Caki2 (cell line): ENCODE measurements at places on chromosomes 7 and 10. TPM values are rescaled to one million over a fixed set of nuclear protein-coding genes. Genes with fewer than 3 reads are reported as not detected.

- no peak for DNase-seq
These were observed 74.7 kb upstream of the PRR15 start for GRCh38 chr7:29488977-29489376.

The GNAI1 gene
- 43.1 and 54.4 TPM in 2 replicates for total RNA-seq

The ENTPD1 gene
- 0.03 TPM in 1 of 2 replicates, not detected in the other for total RNA-seq

The EVX1 gene
- total RNA-seq = not detected in 2 replicates

The INHBA gene
- 9.5 and 14.4 TPM in 2 replicates for total RNA-seq

The CFAP70 gene
- total RNA-seq = 0.78 and 3.4 TPM in 2 replicates

DNA sequence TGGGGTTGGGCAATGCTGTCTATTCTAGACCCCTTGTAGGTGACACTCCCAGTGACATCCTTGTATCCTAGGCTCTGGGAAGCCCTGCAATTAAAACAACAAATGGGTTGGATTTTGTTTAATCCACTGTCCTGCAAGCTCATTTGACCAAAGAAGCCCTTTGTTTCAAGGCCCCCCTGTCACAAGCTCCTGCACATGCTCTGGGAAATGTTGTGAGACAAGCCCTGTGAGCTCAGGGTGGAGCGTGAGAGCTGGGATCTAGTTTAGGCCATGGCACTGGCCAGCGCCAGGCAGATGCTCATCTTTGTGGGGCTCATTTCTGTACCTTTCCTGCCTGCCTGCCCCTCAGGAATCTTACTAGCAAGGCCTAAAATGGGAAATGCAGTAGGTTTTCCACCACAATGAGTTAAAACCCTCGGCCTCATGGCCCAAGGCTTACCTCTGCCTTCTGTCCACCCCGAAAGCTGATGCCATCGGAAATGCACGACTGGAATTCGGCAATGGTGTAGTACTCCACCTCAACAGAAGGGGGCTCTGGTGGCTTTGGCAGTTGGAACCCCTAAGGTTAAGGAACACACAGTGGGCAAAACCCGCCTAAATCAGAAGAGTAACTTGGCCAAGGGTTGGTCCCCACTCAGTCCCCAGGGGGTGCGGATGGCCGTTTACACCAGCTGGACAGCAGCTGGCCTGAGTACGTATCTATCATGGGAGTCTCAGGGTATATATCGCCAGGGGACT is 112.0 kb downstream of the NEURL1 start:
- no peak for DNase-seq

The STAG3 gene
- not detected in 2 replicates for total RNA-seq

DNA sequence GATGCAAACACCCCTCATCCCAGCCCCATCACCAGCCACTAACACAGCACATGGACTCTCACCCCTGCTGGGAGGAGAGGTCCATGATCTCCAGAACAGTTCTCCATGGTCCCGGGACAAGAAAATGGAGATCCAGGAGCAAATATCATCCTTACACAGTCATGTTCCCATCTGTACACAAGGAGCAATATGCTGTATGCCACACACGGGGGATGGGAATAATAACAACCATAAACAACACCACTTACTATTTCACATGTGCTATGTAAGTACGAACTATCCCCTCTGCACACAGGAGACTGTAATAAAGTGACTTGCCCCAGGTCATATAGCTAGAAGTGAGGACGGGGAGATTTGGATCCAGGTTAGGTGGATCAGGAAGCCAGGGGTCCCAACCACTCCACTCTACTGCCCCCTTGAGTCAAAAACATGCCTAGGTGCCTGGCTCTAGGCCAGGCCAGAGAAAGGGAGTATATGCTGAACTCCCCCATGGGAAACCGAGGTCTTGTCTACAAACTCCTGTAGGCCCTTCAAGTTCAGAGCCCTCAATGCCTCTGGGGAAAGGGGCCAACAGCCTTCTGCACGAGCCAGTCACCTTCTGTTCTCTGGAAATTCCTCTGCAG is 34.1 kb downstream of the LRRC20 start:
- no peak for DNase-seq

GRCh38 chr7:34104115-34104514 is 198.8 kb downstream of the BMPER start:
- no peak for DNase-seq

DNA sequence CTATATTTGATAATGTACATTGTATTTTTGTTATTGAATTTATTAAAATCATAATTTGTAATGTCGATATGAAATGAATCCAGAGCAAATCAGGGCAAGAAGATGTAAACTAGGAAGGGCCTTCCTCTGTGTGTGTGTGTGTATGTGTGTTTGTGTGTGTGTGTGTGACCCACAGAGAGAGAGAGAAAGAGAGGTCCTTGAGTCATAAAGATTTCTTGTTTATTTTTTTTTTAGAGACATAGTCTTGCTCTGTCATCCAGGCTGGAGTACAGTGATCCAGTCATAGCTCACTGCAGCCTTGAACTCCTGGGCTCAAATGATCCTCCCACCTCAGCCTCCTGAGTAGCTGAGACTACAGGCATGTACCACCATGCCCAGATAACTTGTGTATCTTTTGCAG is 50.7 kb downstream of the INPP5F start:
- DNase-seq = peak; percentile 30

The WNT8B gene
- total RNA-seq = not detected in 2 replicates

The ZNF117 gene
- 0.81 and 1.1 TPM in 2 replicates for total RNA-seq

DNA sequence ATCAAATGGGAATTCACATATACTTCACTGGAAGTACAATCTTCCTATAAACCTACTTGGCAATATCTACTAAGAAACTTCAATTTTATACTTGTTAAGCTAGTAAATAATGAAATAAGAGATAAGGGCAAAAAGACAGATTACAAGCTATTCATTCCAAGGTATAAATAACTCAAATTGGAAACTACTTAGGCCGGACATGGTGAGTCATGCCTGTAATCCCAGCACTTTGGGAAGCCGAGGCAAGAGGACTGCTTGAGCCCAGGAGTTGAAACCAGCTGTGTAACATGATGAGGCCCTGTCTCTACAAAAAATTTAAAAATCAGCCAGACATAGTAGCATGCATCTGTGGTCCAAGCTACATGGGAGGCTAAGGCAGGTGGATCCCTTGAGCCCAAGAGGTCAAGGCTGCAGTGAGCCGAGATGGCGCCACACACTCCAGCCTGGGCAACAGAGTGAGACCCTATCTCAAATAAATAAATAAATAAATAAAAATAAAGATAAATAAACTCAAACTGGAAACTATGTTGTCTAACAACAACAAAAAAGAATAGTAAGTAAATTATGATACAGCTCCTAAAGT is 37.6 kb downstream of the ARHGAP21 start:
- DNase-seq = no peak

DNA sequence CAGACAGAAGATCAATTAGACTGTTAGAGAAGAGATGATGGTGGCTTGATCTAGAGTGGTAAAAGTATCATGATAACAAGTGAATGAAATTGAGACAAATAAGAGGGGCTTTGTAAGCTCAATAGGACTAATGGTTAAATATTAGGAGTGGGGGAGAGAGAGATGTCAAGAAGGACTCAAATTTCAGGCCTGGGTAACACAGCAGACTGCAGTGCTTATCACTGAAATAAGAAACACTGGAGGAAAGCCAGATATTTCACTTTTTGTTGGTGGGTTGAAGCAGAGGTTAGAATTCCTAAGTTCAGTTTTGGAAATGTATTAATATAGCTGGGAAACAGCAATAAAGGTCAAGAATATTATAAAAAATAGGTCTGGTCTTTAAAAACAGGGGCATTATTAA is 74.6 kb downstream of the ORC5 start:
- no peak for DNase-seq

DNA sequence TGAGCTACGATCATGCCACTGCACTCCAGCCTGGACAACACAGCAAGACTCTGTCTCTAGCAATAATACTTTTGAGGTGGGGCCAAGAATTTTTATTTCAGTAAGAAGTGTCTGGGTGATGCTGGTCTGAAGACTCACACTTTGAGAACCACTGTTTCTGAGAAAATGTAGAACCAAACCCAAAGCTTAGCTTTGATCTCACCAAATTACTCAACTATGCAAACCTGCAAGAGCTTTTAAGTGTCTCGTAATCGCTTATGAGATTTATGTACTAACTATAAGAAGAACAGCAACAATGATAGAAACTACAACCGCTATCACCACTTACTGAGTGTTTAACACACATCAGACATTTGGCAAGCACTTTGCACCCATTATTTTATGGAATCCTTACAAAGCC is 29.5 kb downstream of the APBB1IP start:
- DNase-seq = no peak

GRCh38 chr10:125102246-125102645 is 58.1 kb downstream of the CTBP2 start:
- no peak for DNase-seq

DNA sequence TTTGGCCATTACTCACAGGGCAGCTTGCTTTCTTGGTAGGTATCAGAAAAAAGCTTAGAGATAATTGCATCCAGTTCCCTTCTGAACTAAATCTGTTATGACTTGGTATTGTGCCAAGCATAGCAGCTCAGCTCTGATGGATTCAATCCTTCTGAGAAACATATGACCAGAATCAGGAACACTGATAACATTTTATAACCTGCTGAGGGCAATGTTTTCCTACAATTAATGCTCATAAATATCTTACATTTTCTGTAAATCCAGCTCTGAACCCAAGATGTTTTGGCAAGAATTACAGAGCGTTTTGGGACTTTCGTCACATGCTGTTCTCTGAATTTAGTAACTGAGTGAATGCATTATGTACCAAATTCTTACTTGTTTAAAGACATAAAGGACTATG is 167.8 kb downstream of the KIF20B start:
- DNase-seq = no peak

DNA sequence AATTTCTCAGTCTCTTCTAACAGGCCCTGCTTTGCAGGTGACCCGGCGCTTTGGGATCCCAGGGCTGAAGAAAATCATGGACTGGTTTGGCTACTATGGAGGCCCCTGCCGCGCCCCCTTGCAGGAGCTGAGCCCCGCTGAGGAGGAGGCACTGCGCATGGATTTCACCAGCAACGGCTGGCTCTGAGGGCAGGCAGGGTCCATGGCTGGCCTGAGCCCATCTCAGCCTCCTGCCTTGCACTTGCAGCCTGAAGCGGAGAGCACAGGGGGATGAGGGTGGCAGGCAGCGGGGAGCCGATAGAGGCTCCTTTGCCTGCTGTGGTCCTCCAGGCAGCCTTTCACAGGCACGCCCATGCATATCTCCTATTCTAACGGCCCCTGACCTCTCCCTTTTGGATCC is 21.8 kb downstream of the MORN4 start:
- no peak for DNase-seq

The SRGN gene
- total RNA-seq = 288 and 293 TPM in 2 replicates

The PRLHR gene
- total RNA-seq = not detected in 2 replicates

DNA sequence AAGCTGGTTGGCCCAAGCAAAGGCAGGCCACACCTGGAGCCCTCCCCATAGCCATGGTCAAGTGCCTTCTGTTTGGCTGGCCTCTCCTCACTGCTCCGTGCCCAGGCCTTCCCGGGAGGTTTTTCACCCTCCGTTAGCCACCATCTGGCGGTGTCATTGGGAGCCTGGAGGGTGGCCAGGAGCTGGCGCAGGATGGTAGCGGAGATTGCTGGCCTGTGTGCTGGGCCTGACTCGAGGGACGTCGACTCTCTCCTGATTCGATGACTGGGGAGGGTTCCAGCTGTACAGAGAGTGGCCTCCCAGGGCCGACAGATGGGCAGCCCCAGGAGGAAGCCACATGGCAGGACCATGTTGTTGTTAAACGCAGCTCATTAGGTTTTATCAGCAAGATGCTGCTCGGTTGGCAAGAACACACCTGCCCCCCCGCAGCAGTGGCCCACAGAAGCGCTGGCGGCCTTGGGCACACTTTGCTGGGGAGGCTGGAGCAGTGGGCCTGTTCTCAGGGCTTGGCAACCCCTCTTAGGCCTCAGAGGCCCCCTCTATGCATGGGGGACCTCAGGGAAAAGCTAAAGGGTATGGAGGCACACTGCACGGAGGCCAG is 64.0 kb upstream of the CACUL1 start:
- DNase-seq = peak; percentile 27

DNA sequence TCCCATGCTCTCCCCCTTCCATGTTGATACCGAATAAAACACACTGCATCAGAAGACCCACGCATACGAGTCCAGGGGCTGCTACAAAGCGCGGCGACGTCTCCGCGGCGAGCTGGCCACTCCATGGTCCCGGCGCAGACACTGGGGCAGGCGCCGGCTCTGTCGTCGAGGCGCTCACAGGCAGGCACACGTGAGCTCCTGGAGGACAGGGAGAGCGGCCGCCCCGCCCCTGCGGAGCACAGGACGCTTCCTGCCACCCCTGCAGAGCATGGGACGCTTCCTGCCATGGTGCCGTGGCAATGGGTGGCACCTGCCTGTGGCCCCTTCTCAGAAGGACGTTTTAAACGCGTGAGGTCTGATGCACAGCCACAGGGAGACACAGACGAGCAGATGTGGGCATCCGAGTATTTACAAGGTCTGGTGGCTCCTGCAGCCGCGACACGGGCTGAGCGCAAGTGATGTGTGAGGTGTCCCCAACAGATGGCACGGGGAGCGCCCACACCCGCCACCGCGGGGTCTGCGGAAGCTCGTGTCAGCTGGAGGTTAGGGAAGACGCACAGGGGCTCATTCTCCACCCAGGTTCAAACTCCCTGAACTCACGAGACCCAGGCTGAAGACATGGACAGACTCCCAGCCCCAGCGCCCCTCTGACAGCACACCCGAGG is 21.4 kb upstream of the GPR146 start:
- no peak for DNase-seq

GRCh38 chr7:41747961-41748360 is 45.1 kb upstream of the INHBA start:
- no peak for DNase-seq

- DNase-seq = peak; percentile 84
These were observed 79.8 kb downstream of the ABI1 start for GRCh38 chr10:26780793-26781601.

DNA sequence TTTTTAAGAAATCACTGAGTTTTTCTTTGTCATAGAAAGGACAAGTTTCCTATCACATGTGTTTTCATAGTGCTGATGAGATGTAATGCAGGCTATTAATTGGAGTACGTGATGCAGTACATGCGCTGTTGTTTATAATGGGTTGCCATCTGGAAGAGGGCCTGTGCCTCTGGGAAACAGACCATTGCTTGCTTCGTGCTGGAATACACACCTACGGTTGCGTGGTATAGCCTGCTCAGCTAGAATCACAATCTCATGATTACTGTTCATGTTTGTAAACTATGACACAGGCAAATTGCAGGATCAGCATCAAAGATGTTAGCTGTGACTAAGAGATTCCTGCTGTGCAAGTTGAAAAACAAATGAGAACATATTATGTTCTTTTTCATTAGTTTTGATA is 107.2 kb upstream of the STEAP1B start:
- DNase-seq = no peak
